Effector CD8-positive, alpha-beta T cell (primary cell): ENCODE measurements at places on chromosomes 2 and 18.
A peak's percentile ranks its signal among the peaks of the same experiment; 100 is the strongest.

- DNase-seq, result no peak
Observed at GRCh38 chr2:33528441-33528950, 52.0 kb downstream of the RASGRP3 start.

DNA sequence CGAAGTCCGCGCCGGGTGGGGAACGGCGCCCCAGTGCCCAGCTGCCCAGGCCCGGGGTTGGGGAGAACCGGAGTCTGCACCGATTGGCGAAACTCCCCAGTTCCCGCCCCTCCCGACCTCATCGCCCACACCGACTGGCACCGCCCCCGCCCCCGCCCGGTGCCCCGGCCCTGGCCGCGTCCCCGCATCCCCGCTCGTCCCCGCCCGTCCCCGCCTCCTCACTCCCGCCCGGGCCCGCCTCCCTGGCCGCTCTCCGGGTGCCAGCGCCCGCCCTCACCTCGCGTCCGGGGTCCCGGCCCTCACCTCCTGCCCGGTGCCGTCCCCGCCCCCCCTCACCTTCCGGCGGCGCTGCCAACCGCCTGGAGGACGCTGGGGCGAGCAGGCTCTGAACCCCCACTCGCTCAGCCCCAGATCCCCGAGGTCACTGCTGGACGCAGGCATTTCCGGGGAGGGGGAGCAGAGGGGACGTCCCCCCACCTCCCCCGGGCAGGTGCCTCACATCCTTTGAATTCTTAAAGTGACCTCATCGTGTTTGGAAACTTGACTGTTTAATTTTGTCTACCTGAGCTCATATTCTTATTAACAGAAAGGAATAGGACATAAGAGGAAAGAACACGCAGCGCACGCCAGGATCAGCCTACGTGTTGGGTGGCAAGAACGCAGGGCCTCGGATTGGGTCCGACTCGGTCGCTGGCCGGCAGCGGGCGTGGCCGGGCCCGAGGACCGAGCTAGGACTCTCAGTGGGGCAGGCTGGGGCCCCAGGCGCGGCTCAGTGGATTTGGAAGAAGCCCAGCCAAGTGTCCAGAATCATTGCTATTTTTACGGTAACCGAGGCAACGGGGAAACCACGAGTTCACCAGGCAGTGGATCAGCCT is at the start of gene FAM110C:
Gene FAM110C (minus strand): TSS at position 35 of the 875 bp plus-strand sequence. CDS start 120 bp downstream, outside the sequence.
- DNase-seq, result no peak

DNA sequence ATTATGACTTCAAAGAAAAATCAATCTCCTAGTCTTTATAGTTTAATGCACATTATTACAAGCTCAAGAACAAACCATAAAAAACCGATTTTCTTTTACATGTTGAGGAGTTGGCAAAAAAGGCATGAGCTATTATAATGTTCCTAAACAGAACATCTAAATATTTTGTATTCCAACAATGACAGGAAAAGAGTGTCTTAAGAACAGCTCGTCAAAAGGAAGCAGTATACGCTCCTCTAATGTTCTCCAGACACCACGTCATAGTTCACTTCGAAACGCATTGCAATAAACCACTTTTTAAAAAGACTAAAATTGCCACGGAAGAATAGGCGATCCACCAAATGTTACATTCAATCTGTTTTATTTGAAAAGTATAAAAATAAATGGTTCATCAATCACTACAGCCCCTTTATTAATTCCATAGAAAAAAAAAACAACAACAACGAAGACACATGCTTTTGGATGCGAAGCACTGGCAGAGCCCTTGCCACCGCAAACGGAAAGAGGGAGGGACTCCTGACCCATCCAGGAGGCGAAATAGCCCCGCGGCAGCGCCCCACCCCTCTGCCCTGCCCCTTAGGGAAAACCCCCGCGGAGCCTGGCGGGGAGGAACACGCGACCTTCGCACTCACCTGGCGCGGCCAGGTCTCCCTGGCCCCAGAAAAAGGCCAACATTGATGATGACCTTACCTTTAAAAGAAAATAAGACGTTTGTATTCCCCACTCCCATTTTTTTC is 45.8 kb downstream of the MBP start:
- DNase-seq, result no peak

GRCh38 chr2:162732946-162733698 is 105.4 kb downstream of the KCNH7 start:
- no peak for DNase-seq

- no peak for DNase-seq
Observed at GRCh38 chr18:78507217-78507616, 472.4 kb upstream of the SALL3 start.

DNA sequence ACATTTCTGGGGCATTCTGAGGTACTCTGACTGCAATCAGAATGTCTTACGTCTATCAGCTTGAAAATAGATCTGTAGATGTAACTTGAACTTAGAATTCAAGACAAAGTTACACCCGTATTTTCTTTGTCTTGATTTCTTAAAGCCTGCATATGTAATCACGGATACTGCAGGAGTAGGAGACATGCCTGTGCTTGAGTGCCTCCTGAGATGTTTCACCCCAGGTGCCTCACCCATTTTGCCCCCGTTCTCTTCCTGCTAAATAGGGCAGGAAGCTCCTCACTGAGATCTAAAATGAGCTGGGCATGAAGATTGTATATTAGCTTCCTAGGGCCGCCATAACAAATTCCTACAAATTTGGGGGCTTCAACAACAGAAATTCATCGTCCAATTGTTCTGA is 131.9 kb downstream of the RDH14 start:
- DNase-seq, result no peak

DNA sequence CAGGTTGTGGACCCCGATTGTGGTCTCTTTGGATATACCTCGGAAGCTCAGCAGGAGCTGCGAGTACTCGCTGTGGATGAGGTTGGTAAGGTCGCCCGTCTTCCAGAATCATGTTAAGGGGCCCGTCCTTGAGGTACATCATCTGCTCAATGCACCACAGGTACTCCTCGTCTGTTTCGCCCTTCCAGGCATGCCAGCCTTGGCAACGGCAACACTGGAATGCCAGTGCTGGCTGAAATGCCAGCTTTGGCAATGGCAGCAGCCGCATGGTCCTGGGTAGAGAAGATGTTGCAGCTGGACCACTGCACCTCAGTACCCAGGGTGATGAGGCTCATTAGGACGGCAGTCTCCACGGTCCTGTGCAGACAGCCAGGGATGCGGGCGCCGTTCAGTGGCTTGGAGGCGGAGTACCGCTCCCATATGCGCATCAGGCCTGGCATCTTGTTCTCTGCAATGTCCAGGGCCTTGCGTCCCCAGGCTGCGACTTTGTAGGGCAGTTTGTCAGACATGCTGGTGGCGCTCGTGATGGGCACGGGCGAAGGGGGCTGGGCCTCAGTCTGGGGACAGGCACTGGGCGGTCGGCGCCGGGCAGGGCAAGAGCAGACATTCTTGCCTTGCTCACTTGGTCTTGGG is 122.2 kb upstream of the NXPH2 start:
- no peak for DNase-seq

DNA sequence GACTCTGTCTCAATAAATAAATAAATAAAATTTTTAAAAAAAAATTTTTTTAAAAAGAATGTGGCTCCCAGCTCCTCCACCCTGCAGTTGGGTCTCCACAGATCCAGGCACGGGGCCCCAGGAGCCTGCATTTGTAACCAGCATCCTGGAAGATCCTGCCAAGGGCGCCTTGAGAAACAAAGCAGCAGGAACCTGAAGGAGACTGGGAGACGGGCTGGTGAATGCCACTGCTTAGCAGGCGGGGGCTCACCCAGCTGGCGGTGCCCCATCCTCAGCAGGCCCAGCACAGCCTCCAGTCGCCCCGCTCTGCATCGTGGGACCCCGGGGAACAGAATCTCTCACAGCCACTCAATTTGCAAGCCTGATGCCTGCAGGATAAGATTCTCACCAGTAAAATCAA is 187.5 kb upstream of the SALL3 start:
- DNase-seq, result no peak

GRCh38 chr2:120310136-120310535 is 35.8 kb upstream of the INHBB start:
- DNase-seq, result no peak

GRCh38 chr2:225282858-225283710 is 116.4 kb upstream of the NYAP2 start:
- DNase-seq, result no peak

GRCh38 chr18:25066516-25066915 is 285.4 kb downstream of the ZNF521 start:
- no peak for DNase-seq

DNA sequence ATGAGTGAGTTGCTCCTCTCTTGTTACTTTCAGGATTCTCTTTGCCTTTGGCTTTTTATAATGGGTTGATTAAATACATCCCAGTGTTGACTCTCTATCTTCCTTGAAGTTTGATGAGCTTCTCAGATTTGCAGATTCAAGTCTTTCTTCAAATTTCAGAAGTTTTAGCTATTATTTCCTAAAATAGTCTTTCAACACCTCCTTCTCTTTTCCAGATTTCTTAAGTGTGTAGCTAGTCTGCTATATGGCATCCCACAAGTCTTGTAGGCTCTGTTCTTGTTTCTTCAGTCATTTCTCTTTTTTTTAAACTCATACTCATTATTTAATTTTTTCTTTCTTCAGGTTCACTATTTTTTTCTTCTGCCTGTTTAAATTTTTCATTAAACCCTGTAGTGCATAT is 287.7 kb upstream of the CNTNAP5 start:
- DNase-seq, result no peak

DNA sequence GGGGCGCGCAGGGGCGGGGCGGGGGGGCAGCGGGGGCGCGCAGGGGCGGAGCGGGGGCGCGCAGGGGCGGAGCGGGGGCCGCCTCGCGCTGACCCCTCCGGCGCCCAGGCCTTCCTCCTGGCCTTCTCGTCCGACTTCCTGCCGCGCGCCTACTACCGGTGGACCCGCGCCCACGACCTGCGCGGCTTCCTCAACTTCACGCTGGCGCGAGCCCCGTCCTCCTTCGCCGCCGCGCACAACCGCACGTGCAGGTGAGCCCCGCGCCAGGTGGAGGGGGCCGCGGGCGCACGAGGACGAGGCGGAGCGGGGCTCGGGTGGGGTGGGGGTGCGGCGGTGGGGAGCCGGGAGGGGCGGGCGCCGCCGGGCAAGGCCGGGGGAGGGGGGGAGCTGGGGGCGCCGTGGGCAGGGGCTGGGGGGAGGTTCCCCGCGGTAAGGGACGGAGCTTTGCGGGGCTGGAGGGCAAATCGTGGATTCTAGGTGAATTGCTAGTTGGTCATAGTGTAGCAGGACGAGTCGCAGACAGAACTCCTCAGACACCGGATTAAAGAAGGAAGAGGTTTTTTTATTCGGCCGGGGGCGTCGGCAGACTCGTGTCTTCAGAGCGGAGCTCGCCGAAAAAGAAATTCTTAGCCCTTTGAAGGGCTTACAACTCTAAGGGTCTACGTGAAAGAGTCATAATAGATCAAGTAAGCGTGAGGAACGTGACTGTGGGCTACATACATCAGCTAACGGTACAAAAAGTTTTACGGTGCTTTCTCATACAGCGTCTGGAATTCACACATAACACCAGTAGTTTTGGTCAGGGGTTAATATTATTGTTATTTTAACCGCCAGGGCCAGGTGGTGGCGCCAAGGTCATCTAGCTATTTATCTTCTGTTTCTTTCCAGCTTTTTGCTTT is 29.9 kb downstream of the ANO7 start:
- peak; percentile 11 for DNase-seq

GRCh38 chr18:45667056-45667736 is 51.9 kb downstream of the SLC14A2 start:
- no peak for DNase-seq

DNA sequence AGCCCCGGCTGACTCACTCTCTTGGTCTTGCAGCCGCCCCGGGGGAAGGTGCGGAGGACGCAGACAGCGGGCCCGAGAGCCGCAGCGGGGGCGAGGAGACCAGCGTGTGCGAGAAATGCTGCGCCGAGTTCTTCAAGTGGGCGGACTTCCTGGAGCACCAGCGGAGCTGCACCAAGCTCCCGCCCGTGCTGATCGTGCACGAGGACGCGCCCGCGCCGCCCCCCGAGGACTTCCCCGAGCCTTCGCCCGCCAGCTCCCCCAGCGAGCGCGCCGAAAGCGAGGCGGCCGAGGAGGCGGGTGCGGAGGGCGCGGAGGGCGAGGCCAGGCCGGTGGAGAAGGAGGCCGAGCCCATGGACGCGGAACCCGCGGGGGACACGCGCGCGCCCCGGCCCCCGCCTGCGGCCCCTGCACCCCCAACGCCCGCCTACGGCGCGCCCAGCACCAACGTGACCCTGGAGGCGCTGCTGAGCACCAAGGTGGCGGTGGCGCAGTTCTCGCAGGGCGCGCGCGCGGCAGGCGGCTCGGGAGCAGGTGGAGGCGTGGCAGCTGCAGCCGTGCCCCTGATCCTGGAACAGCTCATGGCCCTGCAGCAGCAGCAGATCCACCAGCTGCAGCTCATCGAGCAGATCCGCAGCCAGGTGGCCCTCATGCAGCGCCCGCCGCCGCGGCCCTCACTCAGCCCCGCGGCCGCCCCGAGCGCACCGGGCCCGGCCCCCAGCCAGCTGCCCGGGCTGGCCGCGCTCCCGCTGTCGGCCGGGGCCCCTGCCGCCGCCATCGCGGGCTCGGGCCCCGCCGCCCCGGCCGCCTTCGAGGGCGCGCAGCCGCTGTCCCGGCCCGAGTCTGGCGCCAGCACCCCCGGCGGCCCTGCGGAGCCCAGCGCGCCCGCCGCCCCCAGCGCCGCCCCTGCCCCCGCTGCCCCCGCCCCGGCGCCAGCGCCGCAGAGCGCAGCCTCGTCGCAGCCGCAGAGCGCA is 12.7 kb downstream of the SALL3 start:
- DNase-seq, result no peak

DNA sequence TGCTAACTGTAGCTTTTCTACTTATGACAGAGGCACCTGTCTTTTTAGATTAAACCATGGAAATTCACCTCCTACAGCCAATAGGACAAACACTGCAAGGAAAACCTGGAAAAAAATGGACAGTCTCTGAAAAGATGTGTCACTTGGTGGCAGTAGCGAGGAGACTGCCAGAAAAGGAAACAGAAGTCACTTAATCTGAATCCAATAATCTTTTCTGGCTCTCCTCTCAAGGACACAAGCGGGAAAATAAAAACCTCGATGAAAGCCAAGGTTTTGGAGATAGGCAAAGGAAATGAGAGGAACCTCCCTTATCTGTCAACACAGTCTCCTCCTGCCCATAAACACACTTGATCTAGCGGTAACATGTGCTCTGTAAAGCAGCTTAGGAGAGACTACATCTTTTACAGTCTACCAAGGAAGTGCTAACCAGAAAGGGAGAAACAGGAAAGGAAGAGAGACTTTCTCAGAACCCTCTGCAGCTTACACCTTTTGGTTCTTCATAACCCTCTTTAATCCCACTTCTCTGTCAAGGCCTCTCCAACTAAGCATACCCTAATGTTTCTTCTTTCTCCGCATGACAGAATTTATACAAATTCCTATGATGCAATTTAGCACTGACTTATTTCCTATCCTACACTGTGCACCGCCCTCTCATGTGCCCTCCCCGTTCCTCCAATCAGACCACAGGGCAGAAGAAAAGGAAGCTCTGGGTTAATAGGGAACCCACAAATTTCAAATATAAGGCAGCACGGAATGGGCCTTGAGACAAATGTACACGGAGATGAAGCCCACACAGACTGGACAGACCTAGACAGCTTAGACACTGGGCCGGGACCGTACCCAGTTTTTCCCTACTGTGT is 52.8 kb downstream of the CLASP1 start:
- no peak for DNase-seq
